ENCODE measurements at places on chromosomes 2 and 18.

GRCh38 chr2:198905881-198906612 lies 551.7 kb downstream of the SATB2 start:
- DNase-seq, result no peak

DNA sequence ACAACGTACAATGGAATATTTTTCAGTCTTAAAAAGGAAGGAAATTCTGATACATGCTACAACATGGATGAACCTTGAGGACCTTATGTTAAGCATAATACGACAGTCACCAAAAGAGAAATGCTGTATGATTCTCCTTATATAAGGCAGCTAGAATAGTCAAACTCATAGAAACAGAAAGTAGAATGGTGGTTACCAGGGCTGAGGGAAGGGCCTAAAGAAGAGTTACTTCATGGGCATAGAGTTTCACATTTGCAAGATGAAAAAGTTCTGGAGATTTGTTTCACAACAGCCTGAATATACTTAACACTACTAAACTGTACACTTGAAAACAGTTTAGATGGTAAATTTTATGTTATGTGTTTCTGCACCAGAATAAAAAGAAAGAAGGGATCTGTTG lies 113.3 kb downstream of the GALNT1 start:
- DNase-seq, result no peak

- DNase-seq, result no peak
Observed at GRCh38 chr2:58871469-58872142, 630.5 kb upstream of the FANCL start.

GRCh38 chr2:36277146-36277808 lies 78.3 kb upstream of the CRIM1 start:
- DNase-seq, result no peak

- DNase-seq, result no peak
Observed at GRCh38 chr2:148901142-148901541, 26.1 kb downstream of the KIF5C start.

DNA sequence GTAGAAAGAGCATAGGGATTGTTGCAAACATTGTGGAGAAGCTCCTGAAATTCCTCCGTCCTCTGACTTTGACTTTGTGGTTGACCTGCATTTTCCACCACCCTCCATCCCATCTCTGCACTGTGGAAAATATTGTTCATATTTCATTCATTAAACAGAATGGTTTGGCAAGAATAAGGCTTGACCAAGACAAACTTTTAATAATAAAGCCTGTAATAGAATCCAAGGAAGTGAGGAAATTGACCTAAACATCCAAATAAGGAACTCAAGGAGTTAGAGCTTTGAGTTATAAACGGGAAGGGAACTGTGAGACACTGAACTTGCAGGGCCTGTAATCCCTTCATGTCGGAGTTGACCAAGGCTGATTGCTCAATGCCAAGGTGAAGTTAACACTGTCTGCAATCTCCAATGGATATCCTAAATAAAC lies 115.2 kb downstream of the GFPT1 start:
- DNase-seq, result no peak

- no peak for DNase-seq
Observed at GRCh38 chr2:19864381-19864780, 37.4 kb downstream of the TTC32 start.

DNA sequence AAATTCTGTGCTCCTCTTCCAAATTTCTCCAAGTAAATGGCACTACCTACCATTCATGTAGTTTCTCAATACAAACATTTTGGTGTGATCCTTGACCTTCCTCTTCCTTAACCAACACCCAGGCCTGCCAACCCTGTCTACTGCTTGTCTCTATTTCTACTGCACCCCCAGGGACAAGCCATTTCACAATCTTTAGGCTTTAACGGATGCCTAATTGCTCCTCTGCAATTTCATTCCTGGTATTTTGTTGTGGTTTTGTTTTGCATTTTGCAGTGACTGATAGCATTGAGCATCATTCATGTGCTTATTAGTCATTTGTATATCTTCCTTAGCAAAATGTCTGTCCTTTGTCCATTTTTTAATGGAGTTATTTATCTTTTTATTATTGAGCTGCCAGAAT lies 10.0 kb downstream of the FAP start:
- DNase-seq, result no peak
